NCI-H1417 (cell line): ENCODE measurements at places on chromosomes 1 and 21.

- DNase-seq = no peak
These were observed 110.1 kb upstream of the VAV3 start for GRCh38 chr1:108075055-108075454.

GRCh38 chr1:4710592-4711415, 56.4 kb downstream of the AJAP1 start:
- peak; percentile 62 for DNase-seq

DNA sequence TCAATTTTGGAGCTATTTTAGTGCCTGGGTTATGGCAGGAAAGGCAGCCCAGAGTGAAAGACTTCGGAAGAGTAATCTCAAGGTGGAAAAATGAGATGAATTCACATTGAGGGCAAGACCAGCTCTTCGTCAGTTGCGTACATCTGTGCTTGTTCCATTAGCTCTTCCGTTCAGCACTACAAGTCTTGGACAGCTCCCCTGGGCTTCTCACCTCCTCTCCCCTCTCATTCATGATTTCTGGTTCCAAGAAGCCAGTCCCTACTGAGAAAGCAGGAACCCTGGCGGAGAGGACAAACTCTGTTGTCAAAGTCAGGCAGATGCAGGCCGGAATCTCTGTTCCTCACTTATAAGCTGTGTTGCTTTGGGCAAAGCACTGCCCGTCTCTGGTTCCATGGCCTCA, 76.5 kb downstream of the ACTL8 start:
- DNase-seq = no peak

GRCh38 chr1:31627930-31628559, 10.6 kb downstream of the HCRTR1 start:
- no peak for DNase-seq

GRCh38 chr1:153095764-153096163, 1.4 kb upstream of the SPRR2E start:
- DNase-seq = no peak

- DNase-seq = no peak
These were observed 43.6 kb upstream of the GUCA2B start for GRCh38 chr1:42109600-42109999.

GRCh38 chr1:59436637-59437036, 139.7 kb downstream of the FGGY start:
- no peak for DNase-seq

- DNase-seq = peak; percentile 81
These were observed 3.8 kb upstream of the EPB41 start for GRCh38 chr1:28910379-28911115.

- DNase-seq = peak; percentile 56
These were observed 1.2 kb upstream of the CAMK2N1 start for GRCh38 chr1:20487236-20487590.

- DNase-seq = peak; percentile 95
These were observed 13.5 kb upstream of the SLC19A1 start for GRCh38 chr21:45555557-45556301.

- DNase-seq = no peak
These were observed 78.8 kb downstream of the ITSN1 start for GRCh38 chr21:33721081-33721480.

DNA sequence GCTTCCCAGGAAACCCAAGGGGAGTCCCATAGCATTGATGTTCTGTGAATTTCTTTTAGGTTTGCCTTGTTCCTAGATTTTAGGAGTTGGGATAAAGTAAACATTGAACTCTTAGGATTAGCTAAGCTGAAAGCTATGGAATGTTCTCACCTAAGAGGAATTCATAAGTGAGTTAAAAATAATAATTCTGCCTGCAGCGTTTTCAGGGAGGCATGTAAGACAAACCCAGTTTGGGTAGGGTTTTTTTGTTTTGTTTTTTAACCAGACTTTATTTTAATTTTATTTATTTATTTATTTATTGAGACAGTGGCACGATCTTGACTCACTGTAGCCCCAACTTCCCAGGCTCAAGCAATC, 28.9 kb upstream of the CD101 start:
- DNase-seq = no peak

- DNase-seq = no peak
These were observed 132.5 kb downstream of the BACH1 start for GRCh38 chr21:29431178-29431577.

- DNase-seq = no peak
These were observed 23.1 kb upstream of the SMAP2 start for GRCh38 chr1:40350391-40350790.

GRCh38 chr1:26224606-26225005, 9.4 kb upstream of the CEP85 start:
- DNase-seq = no peak

DNA sequence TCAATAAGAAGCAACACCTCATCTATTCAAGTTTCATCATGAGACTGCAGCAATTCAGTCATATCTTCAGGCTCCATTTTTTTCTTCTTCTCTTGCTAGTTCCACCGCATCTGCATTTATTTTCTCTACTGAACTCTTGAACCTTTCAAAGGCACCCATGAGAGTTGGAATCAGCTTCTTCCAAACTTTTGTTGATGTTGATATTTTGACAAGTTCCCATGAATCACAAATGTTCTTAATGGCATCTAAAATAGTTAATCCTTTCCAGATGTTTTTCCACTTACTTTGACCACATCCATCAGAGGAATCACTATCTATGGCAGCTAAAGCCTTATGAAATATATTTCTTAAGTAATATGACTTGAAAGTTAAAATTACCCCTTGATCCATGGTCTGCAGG, 434.3 kb downstream of the GPATCH2 start:
- DNase-seq = no peak

DNA sequence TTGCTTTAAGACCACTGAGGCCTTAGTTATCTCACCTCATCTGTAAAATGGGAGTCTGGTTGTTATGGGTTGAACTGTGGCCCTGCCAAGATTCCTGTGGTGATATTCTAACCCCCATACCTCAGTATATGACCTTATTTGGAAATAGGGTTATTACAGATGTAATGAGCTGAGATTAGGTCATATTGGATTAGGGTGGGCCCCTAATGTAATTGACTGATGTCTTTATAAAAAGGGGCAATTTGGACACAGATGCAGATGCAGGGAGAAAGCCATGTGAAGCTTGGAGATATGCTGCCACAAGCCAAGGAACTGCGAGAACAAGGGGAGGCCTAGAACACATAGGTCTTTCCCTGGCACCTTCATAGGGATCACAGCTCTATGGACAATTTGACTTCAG, 3.9 kb downstream of the C1orf87 start:
- no peak for DNase-seq

- no peak for DNase-seq
These were observed 2.4 kb upstream of the SPOCD1 start for GRCh38 chr1:31818206-31818605.

- DNase-seq = no peak
These were observed 65.2 kb upstream of the DIP2A start for GRCh38 chr21:46393451-46393940.

DNA sequence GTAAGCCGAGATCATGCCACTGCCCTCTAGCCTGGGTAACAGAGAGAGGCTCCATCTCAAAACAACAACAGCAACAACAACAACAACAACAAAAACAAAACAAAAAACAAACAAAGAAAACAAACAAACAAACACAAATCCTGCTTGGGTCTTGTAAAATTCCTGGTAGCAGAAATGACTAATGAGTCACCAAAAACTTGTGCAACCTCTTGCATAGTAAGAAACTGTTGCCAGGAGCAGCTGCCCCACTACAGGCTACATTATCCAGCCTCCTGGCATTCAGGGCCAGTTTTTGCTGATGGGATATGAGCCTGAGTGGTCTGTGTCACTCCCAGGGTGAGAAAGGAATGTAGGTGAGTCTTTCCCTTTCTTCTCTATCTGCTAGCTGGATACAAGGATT, 245.4 kb downstream of the TNR start:
- no peak for DNase-seq

DNA sequence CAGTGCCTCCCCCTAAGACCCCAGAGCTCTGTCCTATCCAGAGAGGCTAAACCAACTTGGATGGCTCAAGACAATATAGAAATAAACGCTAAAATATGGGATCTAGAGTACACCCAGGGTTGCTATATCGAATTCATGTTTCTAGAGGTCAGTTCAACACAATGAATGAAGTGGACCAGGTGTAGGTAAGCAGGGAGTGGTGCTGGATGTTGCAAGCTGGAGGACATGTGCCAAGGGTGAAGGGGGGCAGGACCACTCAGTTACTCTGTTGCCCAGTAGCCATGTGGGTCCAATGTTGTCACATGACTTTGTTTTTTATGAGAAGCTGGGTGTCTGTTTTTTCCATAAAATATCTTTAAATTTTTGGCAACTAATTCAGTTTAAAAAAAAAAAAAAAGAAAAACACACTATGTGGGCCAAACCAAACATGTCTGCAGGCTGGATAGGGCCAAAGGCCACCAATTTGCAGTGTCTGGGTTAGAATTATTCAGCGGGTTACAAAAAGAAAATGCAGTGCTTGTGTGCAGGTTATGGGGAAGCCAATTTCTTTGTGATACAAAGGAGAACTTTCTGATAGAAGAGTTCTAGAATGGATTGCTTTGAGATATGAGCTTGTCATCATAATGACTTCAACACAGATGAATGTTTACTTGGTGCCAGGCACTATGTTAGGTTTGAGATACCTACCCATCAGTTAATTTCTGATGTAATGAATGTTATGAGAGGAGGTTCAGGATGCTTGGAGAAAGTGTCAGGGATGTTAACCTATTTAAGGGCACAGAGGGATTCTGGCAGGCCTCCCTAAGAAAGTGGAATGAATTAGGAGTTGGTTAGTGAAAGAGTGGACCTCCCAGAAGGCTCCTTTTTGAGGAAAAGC, 8.9 kb downstream of the CACHD1 start:
- no peak for DNase-seq

DNA sequence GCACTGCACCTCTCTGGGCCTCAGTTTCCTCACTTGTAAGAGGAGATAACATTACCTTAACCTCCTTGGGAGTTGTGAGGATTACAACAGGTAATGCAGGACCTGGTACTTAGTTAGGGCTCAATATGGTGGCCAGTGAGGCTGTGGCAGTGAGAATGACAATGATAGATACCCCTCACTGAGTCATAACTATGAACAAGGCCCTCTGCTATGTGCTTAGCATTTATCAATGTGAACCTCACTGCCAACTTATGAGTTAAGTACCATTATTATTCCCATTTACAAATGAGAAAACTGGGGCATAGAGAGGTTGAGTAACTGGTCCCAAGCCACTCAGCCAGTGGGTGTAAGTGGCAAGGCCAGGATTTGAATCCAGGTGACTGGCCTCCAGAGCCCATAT, 64.4 kb downstream of the HMGB4 start:
- no peak for DNase-seq

GRCh38 chr1:236494586-236495466, 29.0 kb upstream of the LGALS8 start:
- DNase-seq = no peak

DNA sequence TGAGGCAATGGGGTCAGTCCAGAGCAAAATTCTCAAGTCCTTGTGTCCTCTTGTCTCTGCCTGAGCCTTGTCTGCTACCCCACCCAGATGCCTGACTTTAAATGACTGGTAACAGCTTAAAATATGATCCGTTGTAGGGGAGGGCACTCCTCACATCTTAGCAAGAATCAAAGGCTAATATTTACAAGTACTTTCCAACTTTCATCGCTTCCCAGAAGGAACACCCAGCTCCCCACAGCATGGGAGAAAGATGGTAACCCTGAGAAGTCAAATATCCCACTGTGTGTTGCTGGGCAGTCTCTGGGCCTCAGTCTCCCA, 5.2 kb downstream of the ECE1 start:
- DNase-seq = no peak

GRCh38 chr1:220826729-220827128, 40.0 kb downstream of the MTARC1 start:
- no peak for DNase-seq

GRCh38 chr1:100353988-100354387, 1.7 kb downstream of the CDC14A start:
- DNase-seq = no peak

DNA sequence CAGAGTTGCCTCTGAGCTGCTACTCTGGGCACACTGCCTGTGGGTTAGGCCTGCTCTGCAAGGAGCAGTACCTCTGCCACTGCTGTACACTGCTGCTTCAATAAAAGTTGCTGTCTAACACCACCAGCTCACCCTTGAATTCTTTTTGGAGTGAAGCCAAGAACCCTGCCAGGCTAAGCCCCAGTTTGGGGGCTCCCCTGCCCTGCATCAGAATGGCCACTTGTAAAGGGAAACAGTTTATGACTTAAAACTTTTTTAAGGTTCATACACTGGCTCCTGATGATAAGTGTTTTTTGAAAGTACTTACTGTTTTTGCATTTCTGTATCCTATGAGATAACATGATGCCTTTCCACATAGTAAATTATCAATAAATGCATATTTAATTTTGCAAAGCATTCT, 310.0 kb downstream of the LMO4 start:
- DNase-seq = no peak

DNA sequence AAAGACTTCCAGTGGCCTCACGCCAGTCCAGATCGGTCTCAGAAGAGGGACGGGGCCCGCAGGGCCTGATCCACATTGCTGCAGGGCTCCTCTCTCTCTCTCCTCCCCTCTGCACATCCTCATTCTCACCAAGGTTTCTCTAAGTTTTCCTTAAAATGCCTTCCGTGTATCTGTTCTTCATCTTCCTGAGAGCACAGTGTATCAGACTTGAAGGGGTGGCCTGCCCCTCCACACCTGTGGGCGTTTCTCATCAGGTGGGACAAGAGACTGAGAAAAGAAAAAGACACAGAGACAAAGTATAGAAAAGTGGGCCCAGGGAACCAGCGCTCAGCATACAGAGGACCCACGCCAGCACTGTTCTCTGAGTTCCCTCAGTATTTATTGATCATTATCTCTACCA, 66.4 kb downstream of the PRKAB2 start:
- no peak for DNase-seq

GRCh38 chr1:118504221-118504644, 319.2 kb upstream of the SPAG17 start:
- peak; percentile 98 for DNase-seq

- DNase-seq = no peak
These were observed 44.0 kb downstream of the EVA1C start for GRCh38 chr21:32456497-32456918.

GRCh38 chr1:208238710-208239472, 5.3 kb downstream of the PLXNA2 start:
- DNase-seq = peak; percentile 60

GRCh38 chr1:9606458-9606857, 17.7 kb downstream of the TMEM201 start:
- DNase-seq = no peak

GRCh38 chr1:66774438-66774837, 22.2 kb downstream of the DYNLT5 start:
- DNase-seq = no peak

- no peak for DNase-seq
These were observed 993 bp downstream of the LCE5A start for GRCh38 chr1:152511596-152511995.

- peak; percentile 67 for DNase-seq
These were observed 113.9 kb upstream of the ZNF648 start for GRCh38 chr1:182175361-182175931.

DNA sequence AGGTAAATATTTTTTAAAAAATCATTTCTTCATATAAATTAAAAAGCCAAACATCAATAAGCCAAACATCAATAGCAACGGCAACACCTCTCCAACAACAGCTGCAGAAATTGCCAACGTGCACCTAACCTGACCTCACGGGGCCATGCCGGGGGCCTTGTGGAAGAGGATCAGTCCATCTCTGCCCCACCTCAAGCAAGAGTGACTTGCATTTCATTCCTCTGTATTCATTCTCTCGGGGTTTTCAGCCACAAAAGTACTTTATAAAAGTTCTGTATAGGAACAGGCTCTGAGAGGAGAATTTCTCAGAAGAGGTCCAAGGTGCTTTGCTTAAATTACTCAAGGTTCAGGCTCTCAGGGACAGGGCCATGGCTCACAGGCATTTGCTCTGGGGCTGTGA, 100.9 kb downstream of the RUNX1 start:
- no peak for DNase-seq
